Fibroblast of skin of right quadriceps (primary cell): ENCODE measurements at places on chromosomes 12 and 14.

- peak; percentile 53 for DNase-seq
These were observed 446 bp upstream of the ZNF641 start for GRCh38 chr12:48351022-48351708.

GRCh38 chr14:102525219-102525928 is 15.8 kb upstream of the ANKRD9 start:
- peak; percentile 64 for DNase-seq

GRCh38 chr12:18217966-18218365 is 43.4 kb upstream of the PIK3C2G start:
- peak; percentile 73 for DNase-seq

- no peak for DNase-seq
These were observed 55.8 kb downstream of the STX2 start for GRCh38 chr12:130783110-130783715.

GRCh38 chr14:35297706-35298105 is 5.5 kb downstream of the PSMA6 start:
- no peak for DNase-seq

- no peak for DNase-seq
These were observed 46.5 kb upstream of the GALNT9 start for GRCh38 chr12:132375747-132376463.

GRCh38 chr12:59059088-59059935 is 139.0 kb upstream of the LRIG3 start:
- no peak for DNase-seq

- DNase-seq = peak; percentile 23
These were observed 112.8 kb downstream of the LLPH start for GRCh38 chr12:66017736-66018135.

DNA sequence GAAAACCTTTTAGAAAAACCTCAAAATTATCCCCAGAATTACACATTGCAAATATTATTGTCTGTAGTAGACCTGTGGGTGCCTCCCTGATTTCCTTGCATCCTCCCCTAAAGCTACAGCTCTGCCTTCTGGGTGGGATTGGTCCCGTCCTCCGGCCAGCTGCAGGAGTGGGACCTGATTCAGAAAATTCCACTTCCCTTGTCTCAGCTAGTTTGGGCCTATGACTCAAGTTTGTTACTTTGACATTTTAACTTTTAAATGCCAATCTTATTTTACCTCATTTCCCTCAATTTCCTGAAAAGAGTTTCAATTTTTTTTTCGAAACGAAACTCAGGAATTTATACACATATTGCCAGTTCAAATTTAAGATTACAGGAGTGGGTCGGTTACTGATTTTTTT is 13.2 kb upstream of the SLC41A2 start:
- peak; percentile 6 for DNase-seq

GRCh38 chr14:100442036-100442435 is 118.9 kb downstream of the SLC25A47 start:
- no peak for DNase-seq

- no peak for DNase-seq
These were observed 8.1 kb downstream of the L2HGDH start for GRCh38 chr14:50303744-50304471.

GRCh38 chr12:24945845-24946244 is 3.1 kb downstream of the BCAT1 start:
- no peak for DNase-seq

DNA sequence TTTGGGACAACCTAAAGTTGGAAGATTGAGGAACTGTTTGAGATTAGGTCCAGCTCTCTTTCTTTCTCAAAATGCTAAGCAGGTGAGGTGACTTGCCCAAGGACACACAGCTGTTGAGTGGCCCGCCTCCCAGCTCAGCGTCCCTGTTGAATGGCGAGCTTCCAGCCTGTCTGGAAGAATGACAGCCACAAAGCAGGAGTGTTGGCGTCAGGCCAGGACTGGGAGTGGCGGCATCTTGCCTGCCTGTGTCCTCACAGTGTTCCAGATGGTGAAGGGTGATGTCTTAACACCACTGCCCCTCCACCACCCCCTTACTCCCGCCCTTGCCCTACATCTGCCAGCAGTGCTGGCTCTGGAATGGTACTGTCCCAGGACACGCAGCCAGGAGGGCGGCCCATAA is 4.4 kb upstream of the CEBPE start:
- DNase-seq = no peak

DNA sequence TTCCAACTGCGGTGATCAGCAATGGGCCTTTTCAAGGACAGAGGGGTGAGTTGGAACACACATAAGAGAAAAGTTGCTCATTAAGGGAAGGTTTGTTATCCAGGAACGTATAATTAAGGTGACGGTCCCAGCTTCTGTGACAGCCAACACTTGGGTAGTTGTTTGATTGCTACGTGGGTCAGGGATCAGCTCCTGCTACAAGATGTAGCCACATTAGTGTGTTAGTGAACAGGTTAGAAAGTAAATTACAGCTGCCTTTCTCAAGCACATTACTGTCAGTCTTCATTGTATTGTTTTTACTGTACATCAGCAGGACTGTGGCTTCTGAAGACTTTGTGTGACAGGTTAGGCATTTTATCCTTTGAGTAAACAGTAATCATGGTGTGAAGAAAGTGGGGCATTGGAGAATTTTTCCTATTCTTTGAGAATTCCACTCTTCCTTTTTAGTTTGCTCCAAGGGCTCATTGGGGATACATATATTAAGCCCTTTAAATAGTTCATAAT is 230.5 kb downstream of the EGLN3 start:
- DNase-seq = no peak

DNA sequence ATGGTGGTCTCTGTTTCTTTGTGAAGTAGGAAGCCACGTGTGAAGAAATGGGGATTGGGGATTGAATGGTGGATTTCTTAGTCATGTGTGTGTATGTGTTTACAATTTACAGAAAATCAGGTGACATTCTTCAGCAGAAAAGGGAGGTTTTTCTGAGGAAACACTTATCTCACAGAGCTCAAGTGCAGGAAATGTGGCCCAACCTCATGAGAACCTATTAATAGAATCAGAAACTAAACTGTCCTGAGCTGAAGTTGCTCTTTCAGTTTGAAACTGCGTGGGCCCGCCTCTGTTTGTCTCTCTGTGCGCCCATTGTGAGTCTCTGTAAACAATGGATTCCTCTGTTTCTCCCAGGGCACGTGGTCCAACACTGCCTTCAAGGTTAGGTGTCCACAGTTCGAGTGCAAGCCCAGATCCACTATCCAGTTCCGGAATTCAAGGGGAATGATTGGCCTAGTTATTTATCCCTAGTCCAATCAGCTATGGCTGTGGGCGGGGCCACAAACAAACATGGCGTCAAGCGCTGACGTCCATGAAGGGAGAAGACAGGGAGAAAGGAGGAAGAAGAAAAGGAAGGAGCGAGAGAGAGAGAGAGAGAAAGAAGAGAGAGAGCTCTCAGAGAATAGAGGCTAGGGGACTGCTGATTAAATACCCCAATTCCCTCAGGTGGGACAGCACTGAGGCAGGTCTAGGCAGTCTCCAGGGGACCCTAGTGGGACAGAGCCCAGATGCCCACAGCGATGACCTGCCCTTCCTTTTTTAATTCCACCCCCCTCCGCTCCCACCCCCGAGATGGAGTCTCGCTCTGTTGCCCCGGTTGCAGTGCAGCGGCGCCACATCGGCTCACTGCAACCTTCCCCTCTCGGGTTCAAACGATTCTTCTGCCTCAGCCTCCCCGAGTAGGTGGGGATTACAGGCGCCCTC is 31.4 kb upstream of the C12orf76 start:
- DNase-seq = no peak

- DNase-seq = peak; percentile 88
These were observed 603 bp upstream of the ENDOU start for GRCh38 chr12:47725893-47726292.

DNA sequence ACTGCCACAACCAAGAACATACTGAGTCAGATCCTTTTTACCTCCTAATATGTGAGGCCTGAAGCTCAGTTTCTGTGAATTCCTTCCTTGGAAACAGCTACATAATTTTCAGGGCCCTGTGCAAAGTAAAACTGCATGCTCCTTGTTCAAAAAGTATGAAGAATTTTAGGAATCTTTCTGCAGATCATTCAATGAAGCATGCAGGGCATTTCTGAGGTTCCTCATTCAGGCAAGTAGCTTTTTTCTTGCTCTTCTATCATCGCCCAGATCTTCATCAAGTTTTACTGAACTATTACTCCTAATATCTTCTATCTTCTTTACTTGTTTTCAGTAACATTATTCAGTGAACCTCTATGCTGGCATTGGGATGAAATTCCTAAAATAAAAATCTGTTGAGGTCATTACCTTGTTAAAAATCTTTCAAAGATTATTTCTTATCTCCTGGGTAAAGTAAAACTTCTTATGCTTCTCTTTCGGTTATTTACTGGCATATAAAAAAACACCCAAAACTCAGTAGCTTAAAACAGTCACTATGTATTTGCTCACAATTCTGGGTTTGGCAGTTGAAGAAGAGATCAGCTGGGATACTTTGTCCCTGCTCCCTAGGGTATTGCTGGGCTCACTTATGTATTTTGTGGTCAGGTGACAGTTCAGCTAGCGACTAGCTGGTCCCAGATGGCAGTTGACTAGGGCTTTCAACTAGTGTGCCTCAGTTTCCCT is 42.6 kb upstream of the KRR1 start:
- DNase-seq = peak; percentile 56

DNA sequence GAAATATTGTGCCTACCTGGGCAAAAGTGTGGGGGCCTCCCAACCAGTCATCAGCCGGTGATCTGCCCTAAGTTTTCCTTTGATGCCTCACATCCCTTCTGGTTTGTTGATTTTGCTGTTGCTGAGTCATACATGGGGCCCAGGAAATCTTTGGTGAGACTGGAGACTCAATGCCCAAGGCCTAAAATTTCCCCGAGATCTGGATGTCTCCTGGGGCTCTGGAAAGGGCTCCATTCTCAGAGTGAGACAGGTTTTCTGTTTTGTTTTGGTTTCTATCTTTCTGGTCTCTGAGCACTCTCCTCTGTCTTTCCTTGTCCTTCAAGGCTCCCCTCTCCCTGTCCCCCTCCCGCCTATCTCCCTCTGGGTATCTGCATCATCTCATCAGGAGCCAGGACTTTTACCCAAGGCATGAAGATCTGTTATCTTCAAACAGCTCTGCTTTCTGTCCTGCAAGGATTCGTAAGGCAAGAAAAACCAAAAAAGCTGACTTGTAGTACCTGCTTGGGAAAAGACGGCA is 152.8 kb upstream of the MAX start:
- DNase-seq = peak; percentile 73

GRCh38 chr12:49585477-49586459 is 17.8 kb upstream of the MCRS1 start:
- DNase-seq = no peak

- DNase-seq = peak; percentile 84
These were observed 36.9 kb downstream of the ITPK1 start for GRCh38 chr14:93078870-93079269.

DNA sequence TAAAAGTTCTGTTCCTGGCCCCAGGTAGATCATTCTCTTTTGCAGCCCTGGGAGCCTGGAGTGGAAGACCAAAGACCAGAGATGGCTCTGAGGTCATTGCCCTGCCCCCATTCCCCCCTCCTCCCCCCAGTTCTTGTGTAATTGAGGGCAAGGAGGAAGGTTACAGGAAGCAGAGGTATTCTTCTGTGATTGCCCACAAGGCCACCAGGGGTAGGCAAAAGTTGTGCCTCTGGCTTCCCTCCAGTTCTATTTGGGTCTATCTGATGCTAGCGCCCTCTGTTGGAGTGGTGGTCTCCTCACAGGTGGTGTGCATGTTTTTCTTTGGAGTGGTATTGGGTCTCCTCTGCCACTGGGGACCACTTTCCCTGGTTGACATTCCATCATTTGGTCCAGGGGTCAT is 41.2 kb upstream of the CRY1 start:
- DNase-seq = no peak

GRCh38 chr12:42217656-42218055 is 20.4 kb downstream of the YAF2 start:
- peak; percentile 64 for DNase-seq

- DNase-seq = no peak
These were observed 11.2 kb downstream of the RHOF start for GRCh38 chr12:121781998-121782979.

GRCh38 chr14:21534576-21534975 is 8.4 kb upstream of the SALL2 start:
- DNase-seq = no peak

DNA sequence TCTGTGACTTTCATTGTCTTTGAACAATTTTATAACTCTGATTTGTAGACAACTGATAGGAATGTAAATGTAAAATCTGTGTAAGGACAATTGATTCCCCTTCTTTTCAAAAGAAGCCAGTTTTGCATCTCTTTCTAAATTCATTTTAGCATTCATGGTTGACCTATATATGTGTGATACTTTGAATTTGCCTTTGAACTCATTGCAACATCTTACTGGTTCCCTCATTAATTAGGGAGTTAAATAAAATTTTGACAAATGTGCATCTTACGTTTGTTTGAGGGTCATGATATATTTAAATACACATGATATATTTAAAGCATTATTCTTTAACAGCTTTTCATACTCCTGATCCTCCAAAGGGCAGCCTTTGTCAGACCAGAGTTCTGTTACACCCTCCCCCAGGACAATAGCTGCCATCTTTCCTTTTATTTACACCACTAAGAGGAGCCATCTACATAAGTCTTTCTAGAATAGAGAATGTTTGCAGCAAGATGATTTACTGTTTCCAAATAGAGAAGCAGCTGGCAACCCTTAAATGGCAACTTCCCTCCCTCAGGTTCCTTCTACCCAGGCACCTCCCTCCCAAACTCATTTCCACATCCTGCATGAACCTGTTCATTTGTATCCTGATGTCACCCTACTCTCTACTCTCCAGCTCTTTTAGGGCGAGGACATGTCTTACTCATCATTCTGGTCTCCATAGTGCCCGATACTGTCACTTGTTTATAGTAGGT is 40.2 kb upstream of the APPL2 start:
- no peak for DNase-seq

GRCh38 chr12:47903927-47904712 is 674 bp downstream of the VDR start:
- DNase-seq = peak; percentile 80
